Ovary (tissue), 10 donors: ENCODE measurements at places on chromosomes 12 and 14. TPM values are rescaled to one million over a fixed set of nuclear protein-coding genes. Genes with fewer than 3 reads are reported as not detected.

CCDC177 gene
- polyA plus RNA-seq = 0.04 TPM

DNA sequence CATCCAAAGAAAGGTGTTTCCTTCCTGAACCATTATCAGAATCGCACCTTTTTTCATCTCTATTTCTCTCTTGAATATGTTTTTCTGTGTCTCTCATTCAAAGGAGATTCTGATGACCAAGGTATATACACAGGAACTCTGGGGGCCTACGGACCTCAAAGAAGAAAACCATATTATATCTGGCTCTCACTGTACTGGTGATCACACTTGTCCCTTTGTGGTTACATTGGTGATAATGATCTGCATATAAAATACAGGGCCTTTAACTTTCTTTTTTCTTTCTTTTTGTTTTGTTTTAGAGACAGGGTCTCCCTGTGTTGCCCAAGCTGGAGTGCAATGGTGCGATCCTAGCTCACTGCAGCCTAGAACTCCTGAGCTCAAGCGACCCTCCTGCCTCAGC, 185.2 kb upstream of the AMIGO2 start:
- DNase-seq = no peak

GRCh38 chr14:25121337-25122129, 71.6 kb upstream of the STXBP6 start:
- no peak for DNase-seq

DNA sequence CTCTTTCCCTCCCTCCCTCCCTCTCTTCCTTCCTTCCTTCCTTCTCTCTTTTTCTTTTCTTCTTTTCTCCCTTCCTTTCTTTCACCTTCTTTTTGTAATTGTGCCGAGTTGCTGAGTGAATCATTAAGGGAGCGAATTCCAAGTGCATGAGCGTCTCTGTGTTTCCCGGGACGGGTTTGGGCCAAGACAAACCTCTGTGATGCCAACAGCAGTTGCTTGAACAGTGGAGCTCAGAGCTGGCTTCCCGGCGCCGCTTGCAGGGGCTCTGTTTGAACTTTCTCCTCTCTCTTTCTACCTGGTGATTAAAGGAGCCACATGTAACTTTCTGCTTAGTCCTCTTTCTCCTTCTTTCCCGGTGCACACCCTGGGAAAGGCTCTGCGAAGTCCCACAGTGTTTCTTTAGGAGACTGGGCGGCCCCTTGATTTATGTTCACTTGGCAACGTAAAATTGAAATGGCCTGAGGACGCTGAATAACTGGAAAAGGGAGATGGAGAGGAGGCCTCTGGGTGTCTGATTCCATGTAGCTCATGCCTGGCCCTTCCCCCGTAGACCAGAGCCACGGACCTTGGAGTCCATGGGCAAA, 33.7 kb upstream of the MAP1LC3B2 start:
- DNase-seq = peak; percentile 65

OR6C2 gene
- not detected for polyA plus RNA-seq

DNA sequence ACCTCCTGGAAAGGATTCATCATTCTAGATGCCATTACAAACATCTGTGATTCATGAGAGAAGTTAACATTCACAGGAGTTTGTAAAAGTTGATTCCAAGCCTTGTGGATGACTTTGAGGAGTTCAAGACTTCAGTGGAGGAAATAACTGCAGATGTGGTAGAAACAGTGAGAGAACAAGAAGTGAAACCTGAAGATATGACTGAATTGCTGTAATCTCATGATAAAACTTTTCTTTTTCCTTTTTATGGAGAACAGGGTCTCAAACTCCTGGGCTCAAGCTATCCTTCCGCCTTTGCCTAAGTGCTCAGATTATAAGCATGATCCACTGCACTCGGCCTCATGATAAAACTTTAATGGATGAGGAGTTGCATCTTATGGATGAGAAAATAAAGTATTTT, 64.5 kb upstream of the GTF2A1 start:
- no peak for DNase-seq

DNA sequence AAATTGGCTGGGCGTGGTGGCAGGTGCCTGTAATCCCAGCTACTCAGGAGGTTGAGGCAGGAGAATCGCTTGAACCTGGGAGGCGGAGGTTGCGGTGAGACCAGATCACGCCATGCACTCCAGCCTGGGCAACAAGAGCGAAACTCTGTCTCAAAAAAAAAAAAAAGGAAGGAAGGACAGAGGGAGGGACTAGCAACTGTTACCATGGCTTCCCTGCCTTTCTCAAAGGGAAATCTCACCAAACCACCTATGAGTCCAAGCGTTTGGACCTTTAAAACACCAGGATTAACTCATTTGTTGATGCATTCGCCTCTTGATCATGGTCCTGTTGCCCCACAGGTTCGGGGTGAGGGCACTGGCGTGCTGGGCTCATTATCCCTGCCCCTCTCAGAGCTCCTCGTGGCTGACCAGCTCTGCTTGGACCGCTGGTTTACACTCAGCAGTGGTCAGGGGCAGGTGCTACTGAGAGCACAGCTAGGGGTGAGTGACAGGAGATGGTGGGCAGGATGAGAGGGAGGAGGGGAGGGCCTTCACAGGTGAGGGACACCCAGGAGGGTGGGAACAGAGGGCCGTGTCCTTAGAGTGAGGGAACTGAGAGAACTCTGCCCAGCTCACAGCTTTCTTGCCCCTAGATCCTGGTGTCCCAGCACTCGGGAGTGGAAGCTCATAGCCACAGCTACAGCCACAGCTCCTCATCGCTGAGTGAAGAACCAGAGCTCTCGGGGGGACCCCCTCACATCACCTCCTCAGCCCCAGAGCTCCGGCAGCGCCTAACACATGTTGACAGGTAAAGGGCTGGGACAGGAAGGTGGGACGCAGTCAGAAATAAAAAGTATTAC, 10.2 kb upstream of the MYL6B start:
- DNase-seq = no peak

- DNase-seq = no peak
These were observed 109.2 kb downstream of the ATXN7L3B start for GRCh38 chr12:74646831-74647230.

DNA sequence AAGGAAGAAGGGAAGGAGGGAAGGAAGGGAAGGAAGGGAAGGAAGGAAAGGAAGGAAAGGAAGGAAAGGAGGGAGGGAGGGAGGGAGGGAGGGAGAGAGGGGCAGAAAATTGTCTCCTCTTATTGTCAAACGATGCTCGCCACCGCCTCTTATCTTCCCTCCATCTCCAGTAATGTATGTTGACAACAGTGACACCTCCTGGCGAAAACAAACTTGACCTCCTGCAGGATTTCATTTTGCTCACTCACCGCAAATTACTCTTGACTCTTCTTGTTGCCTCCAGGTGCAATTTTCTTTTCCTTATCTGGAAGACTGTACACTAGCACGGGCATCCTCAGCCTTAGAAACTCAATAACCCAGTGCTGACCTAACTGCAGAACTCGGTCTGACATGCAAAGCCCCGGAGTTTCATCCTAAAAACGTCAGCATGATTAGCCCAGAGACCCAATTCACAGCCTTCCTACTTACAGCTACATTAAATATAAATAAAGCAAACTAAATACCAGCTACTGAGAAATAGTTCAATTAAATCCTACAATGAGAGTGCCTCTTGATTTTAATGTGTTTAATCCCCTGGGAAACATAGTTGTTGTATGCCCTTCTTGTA, 512.4 kb upstream of the TMPO start:
- no peak for DNase-seq

ADAM21 gene
- polyA plus RNA-seq = 0.60 TPM

GRCh38 chr12:50032854-50033581, 7.7 kb upstream of the RACGAP1 start:
- no peak for DNase-seq

DNA sequence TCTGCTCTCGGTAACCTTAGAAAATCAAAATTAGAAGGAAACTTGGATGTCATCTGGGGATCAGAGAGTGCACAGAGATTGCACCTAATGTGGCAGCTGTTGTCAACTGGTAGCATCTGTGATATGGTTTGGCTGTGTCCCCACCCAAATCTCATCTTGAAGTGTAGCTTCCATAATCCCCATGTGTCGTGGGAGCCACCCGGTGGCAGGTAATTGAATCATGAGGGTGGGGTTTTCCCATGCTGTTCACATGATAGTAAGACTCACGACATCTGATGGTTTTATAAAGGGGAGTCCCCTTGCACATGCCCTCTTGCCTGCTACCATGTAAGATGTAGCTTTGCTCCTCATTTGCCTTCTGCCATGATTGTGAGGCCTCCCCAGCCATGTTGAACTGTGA, 127.7 kb upstream of the SRRM4 start:
- no peak for DNase-seq

KRT71 gene
- not detected for polyA plus RNA-seq

- DNase-seq = peak; percentile 18
These were observed 846.7 kb downstream of the TMEM121 start for GRCh38 chr14:106372870-106373652.

DNA sequence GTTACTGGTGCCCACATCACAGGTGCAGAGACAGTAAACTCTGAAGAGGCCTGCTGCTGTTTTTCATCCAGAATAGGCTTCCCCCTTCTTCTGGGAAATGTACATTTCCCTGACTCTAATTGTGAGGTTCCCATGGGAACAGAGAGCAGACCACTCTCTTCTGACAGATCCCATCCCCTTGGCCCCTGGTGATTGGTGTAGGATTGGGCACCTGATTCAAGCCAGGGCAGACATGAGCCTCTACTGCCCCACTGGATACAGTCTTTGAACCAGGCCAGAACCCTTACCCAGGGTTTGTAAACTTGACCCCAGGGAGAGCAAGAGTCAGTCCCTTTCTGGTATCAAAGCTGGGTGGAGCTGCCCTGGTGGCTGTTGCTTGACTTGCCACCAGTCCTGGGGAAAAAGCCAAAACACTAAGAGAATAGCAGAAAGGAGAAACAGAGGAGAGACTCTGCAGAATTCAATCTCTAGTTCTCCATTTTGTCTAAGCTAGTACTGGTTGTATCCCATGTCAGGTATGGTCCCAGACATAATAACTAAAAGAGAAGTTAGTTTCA, 14.8 kb upstream of the NFYB start:
- no peak for DNase-seq

DNA sequence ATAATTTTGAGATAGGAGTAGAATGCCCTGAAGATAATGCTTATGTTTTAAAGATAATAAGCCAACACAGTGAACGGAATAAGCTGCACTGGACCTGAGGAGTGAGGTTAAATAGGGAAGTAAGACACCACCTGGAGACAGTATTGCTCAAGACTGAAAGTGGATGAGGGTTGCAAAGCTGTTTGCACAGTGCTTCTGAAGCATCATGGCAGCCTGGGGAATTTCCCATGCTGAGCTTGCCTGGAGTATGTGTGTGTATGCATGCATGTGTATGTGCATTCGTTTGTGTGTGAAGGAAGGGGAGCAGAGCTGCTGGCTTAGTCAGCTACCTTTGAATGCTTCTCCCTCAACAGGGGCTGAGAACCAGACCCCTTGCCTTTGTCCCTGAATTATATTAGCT, 35.8 kb downstream of the BHLHE41 start:
- no peak for DNase-seq

DNA sequence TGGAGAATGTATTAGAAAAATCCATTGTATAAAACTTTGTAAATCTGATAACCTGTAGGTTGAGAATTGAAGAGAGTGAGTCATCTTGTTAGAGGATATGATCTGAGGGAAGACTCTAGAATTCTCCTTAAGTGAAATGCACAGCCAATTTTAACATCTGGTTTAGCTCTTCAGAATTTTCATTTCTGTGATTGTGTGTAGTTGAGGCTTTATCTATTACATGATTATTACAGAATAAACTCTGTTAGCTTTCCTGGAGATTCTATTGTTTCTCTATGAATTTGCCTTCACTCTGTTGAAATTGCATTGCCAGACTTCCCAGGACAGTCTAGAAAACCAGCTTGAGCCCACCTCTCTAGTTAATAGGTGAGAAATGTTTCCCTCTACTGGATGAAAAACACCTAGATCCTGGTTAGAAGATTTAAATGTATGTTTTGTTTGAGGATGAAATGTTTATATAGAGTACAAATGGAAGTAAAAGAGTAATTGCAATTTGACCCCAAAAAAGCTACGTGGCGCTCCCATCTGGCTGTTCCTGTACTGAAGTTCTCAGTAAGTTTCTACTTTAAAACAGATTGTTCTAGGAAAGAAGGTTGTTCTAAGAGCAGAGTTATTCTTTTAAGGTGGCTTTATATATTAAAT, 2.9 kb downstream of the NUDT4 start:
- DNase-seq = no peak

DNA sequence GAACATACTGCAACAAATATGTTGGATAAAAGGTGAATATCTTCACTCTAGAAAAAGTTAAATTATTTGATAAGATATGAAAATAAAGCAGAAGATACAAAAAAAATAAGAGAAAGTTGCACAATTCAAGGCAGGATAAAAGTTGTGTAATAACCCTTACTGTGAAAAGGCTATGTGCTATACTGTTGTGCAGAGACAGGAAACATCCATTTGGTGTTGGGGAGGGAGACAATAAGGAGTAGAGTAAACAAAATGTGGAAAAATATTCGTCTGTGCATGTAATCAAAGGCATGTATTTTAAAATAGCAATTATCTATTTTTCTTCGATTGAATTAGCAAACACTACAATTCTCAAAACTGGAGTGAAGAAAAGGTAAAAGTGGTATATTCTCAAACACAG, 34.8 kb downstream of the PTHLH start:
- no peak for DNase-seq

KRT72 gene
- polyA plus RNA-seq = not detected

DNA sequence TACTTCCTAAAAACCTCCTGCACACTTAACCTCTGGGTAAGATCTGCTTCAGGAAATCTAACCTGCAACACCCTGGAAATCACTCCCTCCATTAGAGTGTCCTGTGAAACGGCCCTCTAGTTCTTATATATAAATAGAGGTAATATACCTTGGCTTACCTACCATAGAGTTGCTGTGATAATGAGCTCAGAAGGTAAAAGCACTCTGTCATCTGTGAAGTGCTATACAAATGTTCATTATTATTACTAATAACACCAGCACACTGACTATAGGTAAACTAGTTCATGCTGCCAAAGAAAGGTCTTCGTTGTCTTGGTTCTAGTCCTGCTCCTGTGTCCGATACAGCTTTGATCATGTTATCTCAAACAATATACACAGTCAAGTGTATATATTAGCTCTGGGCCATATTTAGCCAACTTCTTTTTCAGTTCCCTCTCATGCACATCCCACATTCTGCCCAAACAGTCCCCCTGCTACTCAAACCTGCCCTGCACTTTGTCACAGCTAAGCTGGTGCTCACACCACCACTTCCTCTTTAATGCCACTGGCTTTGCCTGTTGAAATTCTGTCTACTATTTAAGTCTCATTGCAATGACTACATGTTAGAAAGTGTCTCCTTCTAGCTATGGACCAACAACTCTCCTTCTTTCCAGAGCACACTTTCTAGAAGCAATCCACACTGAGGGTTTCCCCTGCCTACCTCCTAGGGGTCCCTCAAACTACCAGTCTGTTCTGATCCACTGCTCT, 5.1 kb downstream of the E2F7 start:
- no peak for DNase-seq

JPH4 gene
- polyA plus RNA-seq = 19.9 TPM

ASB2 gene
- 2.6 TPM for polyA plus RNA-seq

PTPRR gene
- polyA plus RNA-seq = 0.28 TPM

- DNase-seq = peak; percentile 82
These were observed at the start of gene RASSF9 for GRCh38 chr12:85836197-85837090. Gene RASSF9, minus strand, starts transcription at chr12:85836409. Its CDS starts 208 bp downstream, at chr12:85836201.

- no peak for DNase-seq
These were observed 5.2 kb downstream of the FKBP3 start for GRCh38 chr14:45128963-45129629.

GRCh38 chr14:74848768-74849167, 27.2 kb downstream of the PROX2 start:
- no peak for DNase-seq

USP44 gene
- 1.4 TPM for polyA plus RNA-seq

TMPRSS12 gene
- not detected for polyA plus RNA-seq

WBP11 gene
- 21.1 TPM for polyA plus RNA-seq
